H1 (cell line): ENCODE measurements at places on chromosomes 1 and 21. TPM values are rescaled to one million over a fixed set of nuclear protein-coding genes. Genes with fewer than 3 reads are reported as not detected.

DNA sequence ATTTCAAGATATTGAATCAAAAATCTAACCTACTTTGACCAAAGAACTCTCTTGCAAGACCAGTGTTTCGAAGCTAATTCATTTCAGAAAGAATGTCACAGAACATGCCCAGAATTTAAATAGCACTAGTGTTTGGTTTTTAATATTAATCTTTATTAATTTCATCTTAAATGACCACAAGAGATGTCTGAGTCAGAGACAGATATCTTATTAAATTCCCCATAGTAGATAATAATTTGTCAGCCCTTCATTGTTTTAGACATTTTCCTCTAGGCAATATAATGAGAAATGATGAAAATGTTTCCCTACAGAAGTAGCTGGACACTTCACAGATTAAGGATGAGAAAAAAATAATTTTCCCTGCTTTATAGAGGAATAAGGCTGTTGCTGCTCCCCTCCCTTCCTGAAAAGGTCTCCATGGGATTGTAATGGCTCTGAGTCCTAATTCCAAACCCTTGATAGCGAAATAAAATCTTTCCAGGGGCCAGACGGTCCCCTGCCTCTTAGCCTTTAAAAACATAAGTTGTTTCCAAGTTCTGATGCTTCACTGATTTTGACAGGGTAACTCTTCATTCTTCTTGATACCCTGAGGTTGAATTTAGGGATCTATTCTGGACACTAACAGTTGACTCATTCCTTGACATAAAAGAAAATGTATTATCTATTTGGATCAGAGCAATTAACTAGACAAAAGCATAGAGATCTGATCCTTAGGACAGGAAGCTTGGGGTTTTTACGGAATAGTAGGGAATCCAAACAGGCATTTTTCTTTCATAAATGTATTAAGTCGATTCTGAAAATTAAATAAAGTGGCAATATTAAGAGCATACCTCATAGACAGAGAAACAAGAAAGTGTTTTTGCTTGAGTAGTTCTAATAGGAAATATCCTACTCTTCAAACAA, 820.8 kb downstream of the BRINP3 start:
- DNase-seq: no peak

Gene CAP1
- total RNA-seq: 274 and 295 TPM in 2 replicates

- DNase-seq: no peak
Observed at GRCh38 chr1:34781844-34782391, 904 bp downstream of the GJB3 start.

DNA sequence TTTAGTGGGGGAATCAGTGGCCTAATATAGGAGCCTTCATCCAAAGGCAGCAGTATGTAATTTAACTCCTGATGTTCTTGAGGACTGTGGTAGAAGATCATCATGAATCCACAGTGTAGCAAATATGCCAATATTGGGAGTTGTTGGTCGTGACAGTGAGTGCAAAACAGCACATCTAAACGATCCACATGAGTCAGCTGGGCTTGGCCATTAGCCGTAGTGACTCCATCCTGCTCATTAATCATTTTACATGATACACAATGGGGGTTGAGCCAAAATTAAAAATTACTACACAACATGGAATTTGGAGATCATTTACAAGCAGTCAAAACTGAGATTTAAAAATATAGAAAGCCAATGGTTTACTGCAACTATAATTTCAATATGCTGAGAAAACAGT, 653.9 kb upstream of the CAMK1G start:
- DNase-seq: no peak

Gene RUNX3
- 0.48 and 0.82 TPM in 2 replicates for total RNA-seq

Gene PTPRC
- total RNA-seq: not detected in 2 replicates

DNA sequence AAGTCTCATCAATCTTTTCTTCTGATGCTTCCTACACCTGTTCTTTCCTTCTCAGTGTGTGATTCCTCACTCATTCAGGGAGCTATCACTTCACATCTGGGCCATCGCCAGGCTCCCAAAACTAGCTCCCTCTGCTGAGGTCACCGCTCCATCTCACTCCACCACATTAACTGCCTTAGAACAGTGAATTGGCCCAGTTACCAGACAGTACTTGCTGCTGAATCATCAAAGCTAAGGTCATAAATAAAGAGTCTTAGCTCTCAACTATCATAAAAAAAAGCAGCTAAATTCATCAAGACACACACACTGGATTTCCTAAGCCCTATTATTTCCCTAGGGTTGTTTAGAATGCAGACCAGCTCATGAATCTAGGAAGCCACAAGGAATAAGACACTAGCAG, 18.8 kb upstream of the SRM start:
- no peak for DNase-seq

- DNase-seq: no peak
Observed at GRCh38 chr1:12499539-12500240, 118.3 kb downstream of the DHRS3 start.

DNA sequence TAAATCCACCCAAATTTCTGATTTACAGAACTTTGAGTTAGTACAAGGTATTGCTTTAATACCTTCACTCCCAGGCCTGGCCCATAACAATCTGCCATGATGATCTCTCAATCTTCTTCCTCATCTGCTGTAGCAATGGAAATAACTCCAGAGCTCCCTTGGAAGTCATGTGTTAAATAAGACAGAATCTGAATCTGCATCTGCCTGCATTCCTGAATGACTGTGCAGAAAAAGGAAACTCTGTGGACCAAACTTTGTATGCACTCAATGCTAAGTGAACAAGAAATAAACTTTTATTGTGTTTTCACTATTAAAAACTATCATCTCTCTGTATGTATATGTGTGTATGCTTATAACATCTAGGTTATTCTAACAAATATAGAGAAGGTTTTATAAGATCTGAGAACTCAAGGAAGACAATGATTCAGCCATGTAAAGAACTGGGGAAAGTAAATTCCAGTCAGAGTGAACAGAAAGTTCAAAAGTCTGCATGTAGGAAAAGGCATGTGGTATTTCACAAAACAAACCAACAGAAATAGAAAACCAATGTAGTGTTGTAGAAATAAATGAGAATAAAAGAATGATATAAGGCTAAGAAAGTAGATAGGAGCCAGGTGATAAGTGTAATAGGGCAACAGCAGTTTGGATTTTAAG, 390.2 kb downstream of the USH2A start:
- DNase-seq: no peak

DNA sequence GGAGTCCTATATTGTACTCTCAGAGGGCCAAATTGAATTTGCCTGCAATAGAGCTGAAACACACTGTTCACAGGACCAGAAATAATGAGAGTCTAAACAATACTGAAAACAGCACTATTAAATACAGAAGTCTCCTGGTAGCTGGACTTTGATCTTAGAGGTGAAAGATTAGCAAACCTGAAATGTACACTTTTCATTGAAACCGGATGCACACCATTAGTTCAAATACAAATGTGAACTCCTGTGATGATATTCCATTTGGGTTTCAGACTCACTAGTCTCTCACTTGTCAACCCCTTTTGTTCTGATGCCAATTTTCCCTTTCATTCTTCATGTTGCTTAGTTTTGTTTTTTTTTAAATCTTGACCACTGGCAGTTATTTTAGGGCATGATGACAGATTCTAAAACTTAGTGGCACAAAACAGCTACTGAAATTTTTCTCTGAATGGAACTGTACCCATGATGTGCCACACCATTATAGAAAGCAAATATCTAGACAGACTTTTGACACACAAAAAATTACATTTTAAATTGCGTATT, 5.9 kb upstream of the TNFSF4 start:
- no peak for DNase-seq

GRCh38 chr21:36463991-36464390, 15.9 kb downstream of the CLDN14 start:
- DNase-seq: no peak

GRCh38 chr1:243513726-243514491, 258.1 kb downstream of the SDCCAG8 start:
- DNase-seq: no peak

DNA sequence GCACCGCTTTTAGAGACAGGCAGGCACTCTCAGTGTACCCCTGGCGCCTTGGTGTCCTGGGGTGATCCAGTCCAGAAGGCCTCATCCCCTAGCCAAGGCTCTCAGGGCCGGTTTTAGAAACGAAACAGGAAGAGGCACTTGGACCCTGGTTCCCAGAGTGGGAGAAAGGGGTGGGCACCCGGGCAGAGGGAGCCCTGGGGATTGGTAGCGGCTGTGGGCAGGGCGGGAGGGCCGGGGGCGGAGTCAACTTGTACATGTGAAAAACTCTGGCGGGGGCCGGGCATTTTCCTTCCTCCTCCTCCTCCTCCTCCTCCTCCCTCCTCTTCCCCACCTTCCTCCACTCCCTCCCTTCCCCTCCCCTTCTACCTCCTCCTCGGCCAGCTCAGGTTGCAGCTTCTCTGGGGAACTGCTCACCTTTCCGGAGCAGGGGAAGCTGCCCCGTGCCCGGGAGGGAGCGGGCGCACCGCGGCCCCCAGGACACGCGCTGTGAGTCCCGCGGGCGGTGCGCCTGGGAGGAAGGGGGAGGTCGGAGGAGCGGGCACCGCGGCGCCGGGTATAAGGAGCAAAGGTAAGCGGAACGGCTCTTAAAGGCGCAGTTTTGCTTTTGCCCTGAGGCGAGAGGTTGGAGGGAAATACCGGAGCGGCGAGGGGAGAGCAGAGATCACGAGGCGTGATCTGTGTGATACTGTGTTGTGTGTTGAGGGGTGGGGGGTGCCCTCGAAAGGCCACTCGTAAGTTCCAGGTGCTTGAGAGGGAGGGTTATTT, at the start of gene CDK18:
Gene CDK18 (plus strand): TSS at position 359 of the 765 bp plus-strand sequence. CDS start 18,499 bp downstream, outside the sequence.
- DNase-seq: peak; percentile 69

DNA sequence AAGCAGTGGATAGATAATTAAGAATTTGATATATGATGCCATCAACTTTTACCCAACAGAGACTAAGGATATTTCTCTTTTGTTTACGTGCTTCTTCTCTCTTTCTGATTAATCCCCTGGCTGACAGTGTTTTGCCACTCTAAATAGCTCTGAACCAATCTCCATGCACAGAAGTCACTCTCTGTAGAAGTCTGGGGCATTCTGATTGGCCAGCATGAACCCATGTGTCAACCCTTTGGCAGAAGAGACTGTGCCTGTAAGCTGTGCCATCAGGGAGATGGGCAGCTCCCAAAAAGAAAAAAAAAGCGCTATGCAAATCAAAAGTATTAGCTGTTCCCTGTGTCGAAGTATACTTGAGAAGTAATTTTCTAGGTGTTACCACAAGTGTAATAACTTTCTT, 34.1 kb upstream of the NRIP1 start:
- DNase-seq: no peak
